ENCODE measurements at places on chromosomes 3 and 15.

- DNase-seq, result no peak
These were observed 6.0 kb downstream of the WNT5A start for GRCh38 chr3:55480911-55481743.

GRCh38 chr3:132469326-132469725 is 52.0 kb downstream of the DNAJC13 start:
- no peak for DNase-seq

GRCh38 chr3:112056451-112056929 is 22.0 kb downstream of the TMPRSS7 start:
- no peak for DNase-seq

DNA sequence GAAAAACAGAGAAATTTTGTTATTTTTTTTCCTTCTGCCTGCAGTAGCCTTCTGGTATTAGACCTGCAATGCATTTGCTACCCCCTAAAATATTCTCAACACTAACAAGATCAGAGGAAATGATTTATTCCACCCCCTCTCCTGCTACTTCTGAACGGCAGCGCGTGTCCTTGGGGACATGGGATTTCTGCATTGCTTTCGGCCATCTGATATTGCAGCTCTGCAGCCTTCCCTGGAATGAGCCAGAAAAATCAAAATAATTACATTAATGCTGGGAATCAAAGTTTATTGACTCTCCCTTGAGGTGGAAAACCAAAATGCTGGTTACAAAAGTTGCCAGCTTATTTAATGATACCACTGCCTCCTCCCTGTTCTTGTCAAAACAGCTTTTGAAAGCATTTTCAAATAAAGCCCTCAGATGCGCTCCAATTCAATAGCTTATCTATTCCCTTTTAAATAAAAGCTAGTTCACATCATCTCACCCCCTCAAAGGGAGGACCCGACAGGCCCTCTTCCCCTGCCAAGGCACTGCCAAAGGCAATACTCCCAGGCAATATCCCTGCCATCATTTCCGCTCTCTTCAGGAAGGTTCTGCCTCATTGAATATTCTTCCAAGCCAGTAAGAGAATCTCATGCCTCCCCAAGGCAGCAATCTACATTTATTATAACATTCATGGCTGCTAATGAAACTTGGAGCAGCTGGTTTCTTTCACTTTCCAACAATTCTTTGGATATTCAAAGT is 96.6 kb downstream of the FHIT start:
- DNase-seq, result no peak

DNA sequence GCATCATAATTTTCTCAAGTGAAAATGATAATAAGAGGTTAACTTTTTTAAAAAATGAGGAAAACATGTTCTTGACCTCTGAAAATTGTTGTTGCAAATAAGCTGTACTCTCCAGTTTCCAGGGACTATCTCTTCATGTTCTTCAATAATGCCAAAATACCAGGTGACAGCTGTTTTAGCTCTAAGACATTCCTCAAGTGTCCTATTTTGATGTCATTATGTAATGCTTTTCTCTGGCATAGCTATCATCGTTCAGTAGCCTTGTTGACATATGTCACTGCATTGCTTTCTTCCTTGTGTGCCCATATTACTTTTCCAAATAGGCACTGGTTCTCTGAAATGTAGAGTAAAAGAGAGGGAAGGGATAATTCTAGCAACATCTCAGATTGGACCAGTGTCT is 5.7 kb upstream of the FILIP1L start:
- no peak for DNase-seq

GRCh38 chr15:25789616-25789999 is 73.5 kb downstream of the ATP10A start:
- DNase-seq, result no peak

Measured in Panc1 (cell line).